Posterior cingulate gyrus (tissue), 11 donors: ENCODE measurements at places on chromosomes 16 and 17.

- no peak for DNase-seq
Measured at GRCh38 chr17:42233994-42234393, 39.7 kb upstream of the GHDC start.

DNA sequence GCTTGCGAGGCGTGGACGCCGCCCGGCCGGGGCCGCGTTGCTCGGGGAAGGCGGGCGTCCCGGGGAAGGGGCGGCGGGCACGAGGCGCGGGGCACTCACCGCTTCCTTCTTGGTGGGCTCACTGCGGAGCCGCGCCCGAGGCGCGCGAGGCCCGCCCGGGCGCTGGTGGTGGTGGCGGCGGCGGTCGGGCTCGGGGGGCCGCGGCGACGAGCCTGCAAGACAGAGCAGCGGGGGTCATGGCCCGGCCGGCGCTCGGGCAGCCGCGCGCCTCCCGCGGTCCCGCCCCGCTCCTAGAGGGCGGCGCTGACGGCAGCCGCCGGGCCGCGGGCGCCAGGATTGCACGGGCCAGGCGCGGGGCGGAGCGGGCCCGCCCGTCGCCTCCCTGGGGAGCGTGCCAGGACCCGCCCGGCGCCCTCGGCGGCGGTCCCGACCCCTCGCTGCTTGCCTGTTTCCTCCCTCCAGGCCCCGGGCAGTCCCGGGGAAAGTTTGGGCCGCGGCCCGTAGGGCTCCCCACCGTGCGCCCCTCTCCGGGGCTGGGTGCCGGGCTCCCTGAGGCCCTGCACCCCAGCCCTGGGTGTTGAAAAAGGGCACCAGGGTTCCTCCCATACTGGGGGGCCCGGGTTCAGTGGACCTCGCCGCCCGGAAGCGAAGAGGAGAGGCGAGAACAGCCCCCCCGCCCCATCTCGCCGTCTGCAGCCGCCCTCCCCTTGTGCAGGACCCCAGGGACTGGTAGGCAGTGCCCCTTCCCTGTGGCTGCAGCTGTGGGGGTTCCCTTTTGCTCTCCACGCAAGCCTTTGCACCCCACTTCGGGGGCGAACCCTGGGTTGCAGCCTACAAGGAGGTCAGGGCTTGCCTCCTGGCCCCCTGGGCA is at the start of gene C16orf74:
Gene C16orf74 (minus strand): TSS at position 270 of the 871 bp plus-strand sequence. CDS start 15,879 bp downstream, outside the sequence.
- no peak for DNase-seq

DNA sequence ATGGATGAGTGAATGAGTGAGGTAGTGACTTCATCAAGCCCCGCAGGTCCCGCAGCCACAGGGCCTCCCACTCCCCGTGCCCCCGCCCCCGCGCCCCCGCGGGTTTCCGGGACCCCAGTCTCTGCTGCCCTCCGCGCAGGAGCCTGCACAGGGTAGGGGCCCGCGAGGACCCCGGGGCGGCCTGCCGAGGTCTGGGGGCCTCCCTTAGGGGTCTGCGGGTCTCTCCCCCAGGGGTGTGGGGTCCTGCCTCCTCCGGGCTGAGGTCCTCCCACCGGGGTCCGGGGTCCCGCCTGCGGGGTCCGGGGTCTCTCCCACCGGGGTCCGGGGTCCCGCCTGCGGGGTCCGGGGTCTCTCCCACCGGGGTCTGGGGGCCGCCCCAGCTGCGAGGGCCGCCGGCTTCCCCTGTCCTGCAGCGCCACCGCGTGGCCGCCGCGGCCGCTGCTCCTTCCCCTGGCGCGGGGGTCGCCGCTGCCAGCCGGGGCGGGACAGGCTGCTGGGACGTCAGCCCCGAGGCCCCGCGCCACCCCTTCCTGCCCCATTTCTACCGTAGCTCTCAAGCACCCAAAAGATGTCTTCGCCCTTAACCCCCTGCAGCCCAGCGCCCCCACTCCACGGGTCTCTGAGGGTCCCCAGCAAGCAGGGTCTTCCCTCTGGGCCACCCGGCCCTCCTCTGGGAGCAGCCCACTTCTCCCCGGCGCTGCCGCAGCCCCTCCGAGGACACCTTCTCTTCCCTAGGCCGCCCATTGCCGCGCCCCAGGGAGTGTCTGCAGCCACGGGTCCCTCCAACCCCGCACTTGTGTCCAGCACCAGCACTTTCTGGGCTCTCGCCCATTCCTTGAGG is 10.4 kb upstream of the CHMP6 start:
- no peak for DNase-seq

- no peak for DNase-seq
Measured at GRCh38 chr17:56247816-56248215, 94.5 kb downstream of the ANKFN1 start.

GRCh38 chr17:82876149-82876548 is 36.3 kb upstream of the ZNF750 start:
- DNase-seq = no peak

DNA sequence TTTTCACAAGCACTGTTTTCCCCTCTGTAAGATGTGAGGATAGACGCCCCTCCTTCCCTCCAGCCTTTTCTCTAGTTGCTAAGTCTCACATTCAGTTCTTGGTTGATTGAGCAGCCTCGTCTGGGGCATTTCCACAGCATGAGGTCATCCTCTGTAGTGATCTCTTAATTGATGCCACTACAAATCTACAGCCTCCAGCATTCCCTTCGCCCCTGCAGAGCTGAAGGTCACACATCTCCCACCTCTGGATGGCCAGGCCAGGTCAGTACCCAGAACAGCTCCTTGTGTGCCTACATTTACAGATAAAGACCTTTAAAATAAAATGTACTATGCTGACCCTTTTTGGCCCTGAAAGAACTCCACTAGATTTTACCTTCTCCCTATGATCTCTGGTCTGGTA is 32.5 kb upstream of the CDH11 start:
- DNase-seq = no peak

- no peak for DNase-seq
Measured at GRCh38 chr17:66654764-66655163, 180.2 kb upstream of the CACNG5 start.

DNA sequence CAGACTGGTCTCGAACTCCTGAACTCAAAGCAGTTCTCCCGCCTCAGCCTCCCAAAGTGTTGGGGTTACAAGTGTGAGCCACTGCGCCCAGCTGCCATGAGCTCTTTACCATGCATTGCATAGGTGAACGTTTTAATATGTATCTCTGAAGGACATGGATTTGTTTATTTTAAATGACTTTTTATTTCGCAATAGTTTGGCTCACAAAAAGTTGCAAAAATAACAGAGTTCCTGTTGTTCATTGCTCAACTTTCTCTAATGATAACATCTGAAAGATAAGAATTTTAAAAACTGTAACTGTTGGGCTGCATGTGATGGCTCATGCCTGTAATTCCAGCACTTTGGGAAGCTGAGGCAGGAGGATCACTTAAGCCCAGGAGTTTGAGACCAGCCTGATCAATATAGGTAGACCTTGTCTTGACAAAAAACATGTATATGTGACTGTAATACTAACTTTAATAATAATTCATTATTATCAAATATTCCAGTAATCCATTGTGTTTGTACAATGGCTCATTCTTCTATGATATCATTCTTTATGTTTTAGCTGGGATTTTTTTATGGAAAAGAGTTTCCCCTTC is 80.1 kb downstream of the ABCC1 start:
- DNase-seq = no peak

DNA sequence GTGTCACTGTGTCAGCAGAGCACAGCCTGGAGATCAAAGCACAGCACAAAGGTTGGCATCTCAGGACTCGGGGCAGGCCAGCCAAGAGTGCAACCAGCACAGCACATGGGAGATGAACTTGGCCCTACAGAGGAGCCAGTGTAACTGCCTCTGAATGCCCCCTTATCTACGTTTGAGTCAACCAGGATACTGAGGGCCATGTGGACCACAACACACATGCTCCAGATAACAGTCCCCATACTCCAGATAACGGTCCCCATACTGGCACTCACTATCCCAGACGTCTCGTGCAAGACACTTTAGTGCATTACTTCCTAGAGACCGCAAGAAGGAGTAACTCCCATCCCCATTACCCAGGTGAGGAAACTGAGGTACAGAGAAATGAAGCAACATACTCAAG is 88.2 kb downstream of the XYLT1 start:
- DNase-seq = no peak

- DNase-seq = no peak
Measured at GRCh38 chr17:6232732-6233101, 162.5 kb downstream of the WSCD1 start.

DNA sequence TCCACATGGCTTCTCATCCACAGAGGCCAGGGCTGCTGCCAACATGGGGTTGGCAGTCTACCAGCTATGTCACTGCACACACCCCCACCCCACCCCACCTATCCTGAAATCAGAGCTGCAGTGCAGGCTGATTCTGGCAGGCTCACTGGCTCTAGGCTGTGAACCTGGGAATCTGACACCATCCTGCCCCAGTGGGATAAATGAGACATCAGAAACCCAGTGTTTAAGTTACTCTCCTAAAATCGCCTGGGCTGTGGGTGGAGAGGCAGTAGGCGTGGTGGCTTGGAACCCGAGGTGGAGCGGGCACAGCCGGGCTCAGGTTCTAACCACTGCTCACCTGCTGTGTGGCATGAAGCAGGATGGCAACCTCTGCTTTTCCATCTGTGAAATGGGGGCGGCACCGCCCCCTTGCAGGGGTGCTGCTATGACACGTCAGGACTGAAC is 5.6 kb downstream of the SLC38A8 start:
- no peak for DNase-seq

DNA sequence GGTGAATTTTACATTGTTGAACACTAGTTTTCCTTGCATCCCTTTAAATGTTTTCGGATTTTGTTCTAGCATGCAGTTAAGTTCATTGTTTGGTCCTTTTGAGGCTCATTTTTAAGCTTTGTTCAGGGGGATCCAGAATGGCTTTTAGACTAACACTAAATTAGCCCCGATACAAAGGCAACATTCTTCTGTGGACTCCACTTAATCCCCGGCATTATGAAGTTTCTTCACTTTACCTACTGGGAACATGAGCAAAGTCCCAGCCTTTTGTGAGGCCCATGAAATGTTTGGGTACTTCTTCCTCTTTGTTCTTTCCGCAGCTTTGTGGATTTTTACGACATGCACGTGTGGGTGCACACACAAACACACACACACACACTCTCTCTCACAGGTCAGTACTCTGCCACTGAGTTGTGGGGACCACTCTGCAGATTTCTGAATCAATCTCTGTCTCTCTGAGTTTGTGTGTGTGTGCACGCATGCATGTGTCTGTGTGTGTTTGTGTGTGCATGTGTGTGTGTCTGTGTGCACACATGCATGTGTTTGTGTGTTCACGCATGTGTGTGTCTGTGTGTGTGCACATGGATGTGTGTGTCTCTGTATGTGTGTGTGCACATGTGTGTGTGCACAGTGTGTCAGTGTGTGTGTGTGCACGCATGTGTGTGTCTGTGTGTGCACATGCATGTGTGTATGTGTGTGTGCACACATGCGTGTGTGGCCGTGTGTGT is 240.4 kb upstream of the TNRC6C start:
- no peak for DNase-seq

DNA sequence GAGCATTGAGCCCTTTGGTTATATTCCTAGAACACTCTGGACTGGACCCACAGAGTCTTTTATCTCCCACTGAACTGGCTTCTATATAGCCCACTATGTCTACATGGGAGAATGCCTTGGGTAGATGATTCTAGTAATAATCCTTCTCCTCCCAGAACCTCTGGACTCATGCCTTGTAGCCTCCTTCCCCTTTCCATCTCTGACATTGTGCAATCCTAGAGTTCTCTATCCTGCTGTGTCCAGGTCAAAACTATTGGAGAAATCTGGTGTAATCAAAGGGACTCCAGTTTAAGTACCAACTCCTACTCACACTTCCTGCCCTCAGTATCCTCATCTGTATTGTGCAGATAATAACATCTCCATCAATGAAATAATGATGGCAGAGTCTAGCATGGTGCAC is 9.1 kb downstream of the RCVRN start:
- DNase-seq = no peak

- no peak for DNase-seq
Measured at GRCh38 chr17:80453126-80453997, 23.0 kb downstream of the NPTX1 start.

GRCh38 chr16:46920402-46921068 is 36.4 kb downstream of the GPT2 start:
- no peak for DNase-seq

DNA sequence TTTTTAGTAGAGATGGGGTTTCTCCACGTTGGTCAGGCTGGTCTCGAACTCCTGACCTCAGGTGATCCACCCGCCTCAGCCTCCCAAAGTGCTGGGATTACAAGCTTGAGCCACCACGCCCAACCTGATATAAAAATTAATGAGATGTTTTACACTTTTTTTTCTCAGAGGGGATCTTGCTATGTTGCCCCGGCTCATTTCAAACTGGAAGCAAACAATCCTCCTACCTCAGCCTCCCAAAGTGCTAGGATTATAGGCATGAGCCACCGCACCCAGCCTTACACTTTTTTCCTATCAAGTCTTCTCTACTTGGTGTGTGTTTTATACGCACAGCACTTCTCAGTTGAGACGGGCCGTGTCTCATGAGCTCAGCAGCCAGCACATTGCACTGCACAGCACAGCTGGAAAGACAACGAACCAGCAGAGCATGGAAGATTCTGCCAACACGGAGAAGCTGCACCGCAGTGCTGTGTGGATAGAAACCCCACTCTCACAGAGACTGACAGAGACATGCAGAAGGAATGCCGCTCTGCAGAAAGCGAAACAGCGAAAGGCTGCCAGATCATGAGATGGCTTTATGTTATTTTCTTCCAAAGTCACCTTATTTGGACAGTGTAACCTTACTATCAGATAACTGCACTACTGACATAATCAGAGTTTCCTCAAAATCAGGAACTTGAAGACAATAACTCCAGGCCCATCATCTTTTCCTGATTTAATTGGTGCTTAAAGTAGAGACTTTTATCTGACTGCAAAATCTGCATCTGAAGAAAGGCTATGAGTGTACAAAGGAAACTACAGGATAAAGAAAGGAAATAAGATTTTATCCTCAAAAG is 6.5 kb upstream of the QRICH2 start:
- no peak for DNase-seq

GRCh38 chr16:30184891-30185682 is 1.7 kb downstream of the CORO1A start:
- peak; percentile 8 for DNase-seq

- DNase-seq = no peak
Measured at GRCh38 chr17:29461483-29462206, 71.5 kb downstream of the TAOK1 start.

- DNase-seq = no peak
Measured at GRCh38 chr16:12964461-12964860, 63.1 kb downstream of the SHISA9 start.

DNA sequence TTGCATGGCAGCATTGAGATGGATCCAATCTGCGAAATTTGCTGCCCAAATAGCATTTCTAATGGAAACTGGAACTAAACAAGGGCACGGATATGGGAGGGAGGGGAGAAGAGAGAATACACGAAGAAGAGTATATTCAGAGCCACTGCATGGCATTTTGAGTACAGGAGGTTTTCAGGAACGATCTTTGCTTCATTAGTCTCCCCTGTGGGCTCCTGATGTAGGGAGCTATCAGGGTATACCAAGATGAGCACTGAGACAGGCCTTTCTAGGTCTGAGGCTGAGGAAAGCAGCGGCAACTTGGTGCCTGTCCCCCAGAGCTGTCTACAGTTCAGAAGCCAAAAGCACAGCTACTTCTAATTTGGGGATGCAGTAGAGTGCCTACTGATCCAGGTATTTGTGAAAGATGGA is 257.7 kb upstream of the PMFBP1 start:
- no peak for DNase-seq

GRCh38 chr16:68590201-68590994 is 51.3 kb downstream of the ZFP90 start:
- DNase-seq = peak; percentile 23
